Skin of body (tissue), 3 donors: ENCODE measurements at places on chromosomes 3 and 15. TPM values are rescaled to one million over a fixed set of nuclear protein-coding genes. Genes with fewer than 3 reads are reported as not detected.

Gene ZNF502
- total RNA-seq = 6.8 TPM

Gene LRRC58
- 34.8 TPM for total RNA-seq

Gene SV2B
- 1.5 TPM for total RNA-seq

Gene CCNL1
- total RNA-seq = 238 TPM

Gene PLCH1
- total RNA-seq = 2.0 TPM

Gene HIGD2B
- total RNA-seq = not detected

Gene CCDC54
- total RNA-seq = not detected

Gene P2RY14
- 3.3 TPM for total RNA-seq

Gene IL17RE
- 6.3 TPM for total RNA-seq

Gene SLC12A8
- total RNA-seq = 4.3 TPM

Gene GOLGA6B
- 0.10 TPM for total RNA-seq

Gene RYK
- 105 TPM for total RNA-seq

Gene CMTM8
- 2.8 TPM for total RNA-seq

Gene TMEM212
- not detected for total RNA-seq

Gene OR4F15
- total RNA-seq = not detected

Gene SLC2A2
- not detected for total RNA-seq

Gene WDR48
- total RNA-seq = 44.1 TPM

Gene DUOXA1
- total RNA-seq = 14.4 TPM

Gene ISG20
- 3.5 TPM for total RNA-seq

Gene ARHGAP31
- total RNA-seq = 13.8 TPM

Gene HMG20A
- total RNA-seq = 35.1 TPM

Gene AKAP13
- 160 TPM for total RNA-seq

Gene NEO1
- total RNA-seq = 66.0 TPM

Gene SCAANT1
- total RNA-seq = not detected

Gene ISLR2
- total RNA-seq = 0.79 TPM

Gene SLC9C1
- total RNA-seq = 0.89 TPM

Gene NAA80
- total RNA-seq = 2.2 TPM

Gene GLDN
- 14.4 TPM for total RNA-seq

Gene IRAK2
- total RNA-seq = 3.8 TPM

Gene GP5
- total RNA-seq = 0.39 TPM

Gene PPM1M
- 9.5 TPM for total RNA-seq

Gene CFAP100
- total RNA-seq = not detected

Gene TGM5
- total RNA-seq = 4.1 TPM

Gene ARID3B
- 4.8 TPM for total RNA-seq

Gene TICRR
- total RNA-seq = 2.4 TPM

Gene CLN6
- 15.3 TPM for total RNA-seq

Gene BTLA
- 0.79 TPM for total RNA-seq

Gene TRAT1
- 0.59 TPM for total RNA-seq

Gene TTC14
- total RNA-seq = 36.6 TPM

Gene ACTR8
- total RNA-seq = 27.7 TPM

Gene CCDC33
- total RNA-seq = 0.20 TPM

Gene KLHDC8B
- total RNA-seq = 32.6 TPM

Gene VIPR1
- total RNA-seq = 10.1 TPM

Gene ALPK3
- total RNA-seq = 7.5 TPM

Gene FGF12
- 1.4 TPM for total RNA-seq

Gene HYAL1
- total RNA-seq = 1.1 TPM

Gene KNG1
- total RNA-seq = not detected

Gene CCR8
- not detected for total RNA-seq

Gene SAMMSON
- 0.69 TPM for total RNA-seq

Gene APOD
- total RNA-seq = 24.9 TPM

Gene A4GNT
- not detected for total RNA-seq

Gene AGBL1
- 4.8 TPM for total RNA-seq

Gene GHRL
- not detected for total RNA-seq

Gene KIF23
- 21.4 TPM for total RNA-seq

Gene TBC1D2B
- total RNA-seq = 67.1 TPM

Gene ROBO1
- 138 TPM for total RNA-seq

Gene ULK4
- 10.8 TPM for total RNA-seq

Gene PP2D1
- not detected for total RNA-seq

Gene CLCN2
- 5.3 TPM for total RNA-seq

Gene TM4SF18
- total RNA-seq = 16.6 TPM
